ENCODE measurements at places on chromosomes 5 and 9.

DNA sequence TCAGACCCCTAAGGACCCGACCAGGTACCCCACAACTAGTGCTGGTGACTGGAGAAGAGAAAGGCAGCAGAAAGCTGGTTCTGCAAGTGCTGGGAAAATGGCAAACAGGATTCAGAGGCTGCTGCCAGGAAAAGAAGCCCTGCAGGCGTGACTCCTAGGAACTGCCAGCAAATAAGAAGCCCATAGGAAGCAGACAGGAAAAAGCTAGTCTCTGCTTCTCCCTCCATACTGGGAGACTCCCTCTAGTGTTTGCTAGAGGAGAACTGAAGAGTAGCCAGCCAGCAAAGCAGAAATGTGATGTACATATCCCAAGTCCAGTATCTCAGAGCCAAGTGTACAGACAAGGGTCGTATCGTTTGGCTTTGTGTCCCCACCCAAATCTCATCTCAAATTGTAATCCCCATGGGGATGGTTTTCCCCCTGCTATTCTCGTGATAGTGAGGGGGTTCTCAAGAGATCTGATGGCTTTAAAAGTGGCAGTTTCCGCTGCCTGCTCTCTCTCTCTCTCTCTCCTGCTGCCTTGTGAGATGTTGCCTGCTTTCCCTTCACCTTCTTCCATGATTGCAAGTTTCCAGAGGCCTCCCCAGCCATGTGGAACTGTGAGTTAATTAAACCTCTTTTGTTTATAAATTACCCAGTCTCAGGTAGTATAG is 38.1 kb upstream of the TUSC1 start:
- DNase-seq, result no peak

- no peak for DNase-seq
These were observed 17.5 kb upstream of the SEMA4D start for GRCh38 chr9:89515416-89515815.

GRCh38 chr9:69181908-69182353 is 7.9 kb downstream of the TJP2 start:
- DNase-seq, result no peak

DNA sequence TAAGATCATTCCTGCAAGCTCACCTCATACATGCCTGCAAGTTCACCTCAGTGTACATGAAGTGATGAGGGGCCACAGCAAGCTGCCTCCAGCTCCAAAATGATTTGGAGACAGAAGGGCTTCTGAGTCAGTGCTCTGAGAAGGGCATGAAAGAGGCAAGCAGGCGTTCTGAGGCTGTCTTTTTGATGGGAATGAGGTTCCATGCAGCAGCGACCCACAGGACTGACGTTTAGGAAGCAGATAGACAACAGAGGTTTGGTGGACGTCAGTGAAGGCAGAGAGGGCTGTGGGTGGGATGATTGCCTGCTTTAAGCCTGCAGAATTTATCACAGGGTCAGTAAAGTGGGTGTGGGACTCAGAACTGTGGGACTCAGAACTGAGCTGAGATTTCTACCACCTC is 8.9 kb upstream of the SMIM32 start:
- DNase-seq, result peak; percentile 37

DNA sequence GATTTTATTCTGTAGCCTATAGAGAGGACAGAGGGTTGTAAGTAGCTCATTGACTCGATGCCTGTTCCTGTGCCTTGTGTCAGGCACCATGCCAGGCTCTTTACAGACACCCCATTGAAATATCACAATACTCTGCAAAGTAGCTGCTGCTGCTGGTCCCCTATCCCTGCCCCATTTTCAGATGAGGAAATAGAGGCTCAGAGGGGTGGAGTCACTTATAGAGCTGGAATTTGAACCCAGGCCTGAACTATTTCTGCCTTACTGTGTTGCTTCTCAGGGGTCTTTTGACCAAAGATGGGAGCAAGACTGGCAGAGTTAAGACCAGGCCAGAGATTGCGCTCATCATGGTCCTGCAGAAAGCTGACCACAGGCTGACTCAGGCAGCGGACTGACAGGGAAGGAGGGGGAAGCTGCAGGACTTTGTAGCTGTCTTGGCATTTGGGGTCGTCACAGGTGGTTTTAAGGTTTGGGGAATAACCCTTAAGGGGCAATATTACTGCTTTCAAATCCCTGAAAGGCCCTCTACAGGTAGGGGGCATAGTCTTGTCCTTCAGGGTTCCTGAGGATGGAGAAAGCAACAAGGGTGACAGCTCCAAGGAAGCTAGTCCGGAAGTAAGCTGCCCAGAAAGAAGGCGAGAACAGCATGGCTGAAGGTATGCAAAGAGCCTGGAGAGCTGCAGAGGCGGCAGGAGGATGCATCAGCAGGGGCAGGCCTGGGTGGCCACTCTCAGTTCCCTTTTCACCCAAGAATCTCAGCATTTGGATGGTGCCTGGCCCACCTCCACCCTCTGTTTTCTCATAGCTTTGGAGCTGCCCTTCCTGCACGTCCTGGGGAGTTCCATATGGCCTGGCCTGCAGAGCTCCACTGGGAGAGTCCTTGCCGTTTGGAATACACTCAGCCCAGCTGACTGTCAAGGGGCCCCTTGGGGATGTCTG is 18.3 kb upstream of the NDST1 start:
- DNase-seq, result no peak

- no peak for DNase-seq
These were observed 13.5 kb downstream of the FNIP1 start for GRCh38 chr5:131783357-131783756.

DNA sequence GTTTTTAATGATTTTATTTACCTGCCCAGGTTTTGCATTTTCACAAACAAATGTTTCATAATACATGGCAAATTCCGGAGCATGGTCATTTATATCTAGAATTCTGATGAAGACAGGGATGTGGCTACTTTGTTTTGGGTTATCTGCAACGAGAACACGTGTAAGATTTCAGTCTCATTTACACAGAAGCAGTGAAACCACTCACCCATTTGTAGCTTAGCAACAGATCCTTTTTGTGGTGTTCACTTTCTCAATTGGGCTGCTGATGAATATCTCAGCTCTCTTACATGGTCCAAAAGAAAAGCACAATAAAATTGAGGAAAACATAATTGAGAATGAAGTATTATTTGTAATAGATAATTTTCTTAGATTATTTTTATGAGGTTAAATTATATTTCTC is 148.6 kb downstream of the CDH9 start:
- DNase-seq, result no peak

DNA sequence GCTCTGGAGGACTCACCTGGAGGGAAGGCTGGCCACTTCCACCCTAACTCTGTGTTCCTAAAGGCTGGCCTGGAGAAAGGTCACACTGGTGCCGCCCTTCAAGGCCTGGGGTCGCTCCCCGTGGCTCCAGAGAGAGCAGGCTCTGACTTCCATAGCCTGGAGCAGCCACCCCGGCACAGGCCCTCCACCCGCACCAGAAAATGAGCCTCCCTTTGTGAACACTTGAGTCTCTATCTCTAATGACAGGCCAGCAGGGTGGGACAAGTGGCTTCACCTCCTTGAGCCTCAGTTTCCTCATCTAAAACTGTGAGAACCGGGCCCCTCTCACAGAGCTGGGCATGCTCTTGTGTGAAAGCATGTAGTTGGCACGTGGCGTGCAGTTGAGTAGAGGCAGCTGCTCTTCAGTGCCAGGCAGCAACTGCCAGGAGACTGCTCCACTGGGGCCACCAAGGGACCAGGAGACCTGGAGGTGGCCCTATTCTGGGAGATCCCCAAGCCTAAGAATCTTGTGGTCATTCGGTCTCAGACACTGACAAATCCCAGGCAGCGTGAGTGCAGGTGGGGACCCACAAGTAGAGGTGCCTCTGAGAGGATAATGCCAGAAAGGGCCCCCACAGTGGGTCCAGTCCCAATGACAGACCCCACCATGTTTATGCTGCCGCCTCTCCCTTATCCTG is 56.7 kb upstream of the GARNL3 start:
- no peak for DNase-seq

DNA sequence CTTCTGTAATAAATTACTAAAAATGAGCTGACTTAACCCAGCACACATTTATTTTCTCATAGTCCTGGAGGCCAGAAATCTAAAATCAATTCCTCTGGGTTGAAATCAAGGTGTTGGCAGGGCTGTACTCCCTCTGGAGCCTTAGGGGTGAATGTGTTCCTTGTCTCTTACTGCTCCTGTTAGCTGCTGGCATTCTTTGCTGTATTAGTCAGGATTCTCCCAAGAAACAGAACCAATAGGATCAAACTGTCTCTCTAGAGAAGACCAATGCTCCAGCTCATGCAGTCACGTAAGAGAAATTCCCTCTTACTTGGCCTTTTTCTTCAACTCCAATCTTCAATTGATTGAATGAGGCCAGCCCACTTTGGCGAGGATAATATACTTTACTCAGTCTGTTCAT is 15.3 kb upstream of the CD180 start:
- no peak for DNase-seq

DNA sequence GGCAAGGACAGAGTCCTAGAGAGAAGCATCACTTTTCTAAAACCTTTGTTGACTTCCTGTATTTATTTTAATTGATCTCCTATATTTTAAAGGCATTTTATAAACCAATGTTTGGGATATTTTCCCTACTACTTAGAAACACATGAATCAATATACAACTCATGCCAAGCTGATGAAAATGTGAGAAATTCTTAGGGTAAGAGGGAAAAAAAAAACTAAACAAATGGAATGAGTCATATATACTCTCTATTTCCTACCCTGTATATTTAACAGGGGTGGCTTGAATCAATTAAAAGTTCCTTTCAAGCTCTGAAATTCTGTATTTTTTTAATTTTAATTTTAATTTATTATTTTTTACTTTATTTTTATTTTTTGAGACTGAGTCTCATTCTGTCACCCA is 19.6 kb downstream of the BAAT start:
- no peak for DNase-seq

- DNase-seq, result no peak
These were observed 69.2 kb upstream of the PPP1R26 start for GRCh38 chr9:135410421-135410820.

- DNase-seq, result no peak
These were observed 447.4 kb upstream of the WWC1 start for GRCh38 chr5:167843881-167844572.

DNA sequence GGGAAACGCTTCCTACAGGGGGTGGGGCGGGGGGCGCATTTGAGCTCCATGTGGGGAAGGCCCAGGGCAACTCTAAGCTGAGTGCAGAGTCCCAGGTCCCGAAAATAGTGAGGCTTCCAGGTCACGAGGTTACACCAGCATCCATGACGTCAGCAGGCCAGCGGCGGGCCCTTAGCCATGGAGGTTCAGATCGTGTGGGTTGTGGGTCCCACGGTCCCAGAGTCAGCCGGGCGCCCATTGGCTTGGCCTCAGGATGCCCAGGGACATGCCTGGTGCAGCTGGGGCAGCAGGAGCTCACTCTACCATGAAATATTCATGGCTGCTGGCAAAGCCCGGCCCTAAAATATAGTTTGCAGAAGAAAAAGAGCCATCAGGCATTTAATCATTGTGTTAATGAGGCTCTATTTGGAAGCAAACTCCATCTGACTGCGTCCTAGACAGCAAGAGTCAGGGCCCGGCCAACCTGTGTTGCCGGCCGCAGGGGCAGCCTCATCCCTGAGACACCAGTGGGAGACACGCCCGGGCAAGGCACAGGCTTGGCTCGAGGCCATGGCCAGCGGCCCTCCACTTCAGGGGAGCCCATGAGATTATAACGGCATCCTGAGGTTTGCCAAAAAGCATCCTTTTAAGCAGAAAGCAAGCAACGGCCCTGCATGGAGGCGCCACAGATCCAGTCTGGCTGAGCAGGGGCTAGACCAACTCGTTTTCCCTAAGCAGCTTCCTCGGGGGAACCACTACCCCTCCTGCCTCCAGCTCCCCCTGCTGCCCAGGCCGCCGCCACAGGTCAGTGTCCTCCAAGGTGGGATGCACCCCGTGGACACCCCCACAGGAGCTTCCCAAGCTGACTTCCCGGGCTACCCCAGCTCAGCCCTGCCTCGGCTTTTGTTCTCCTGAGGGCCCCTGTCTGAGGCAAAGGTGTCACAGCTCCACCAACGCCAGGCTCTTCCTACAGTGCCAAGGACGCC is 108.9 kb upstream of the PPP1R26 start:
- no peak for DNase-seq

DNA sequence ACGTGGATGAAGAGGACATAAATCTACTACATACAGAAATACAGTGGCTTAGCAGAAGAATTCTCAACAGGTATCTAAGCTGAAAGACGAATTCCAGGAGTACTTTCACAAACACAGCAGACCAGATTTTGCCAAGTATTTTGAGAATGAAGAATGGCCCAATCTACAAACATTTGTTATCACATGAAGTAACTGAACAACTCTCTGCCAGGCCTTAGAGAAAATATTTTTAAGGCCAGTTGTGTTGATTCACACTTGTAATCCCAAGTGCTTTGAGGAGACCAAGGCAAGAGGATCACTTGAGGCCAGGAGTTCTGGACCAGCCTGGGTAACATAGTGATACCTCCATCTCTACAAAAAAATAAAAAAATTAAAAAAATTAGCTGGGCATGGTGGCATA is 14.3 kb downstream of the AGTPBP1 start:
- DNase-seq, result no peak

GRCh38 chr9:112035166-112035826 is 138.7 kb downstream of the UGCG start:
- DNase-seq, result no peak

GRCh38 chr5:82325155-82325554 is 47.0 kb upstream of the RPS23 start:
- DNase-seq, result no peak

GRCh38 chr5:135671966-135672365 is 93.2 kb upstream of the CXCL14 start:
- no peak for DNase-seq

DNA sequence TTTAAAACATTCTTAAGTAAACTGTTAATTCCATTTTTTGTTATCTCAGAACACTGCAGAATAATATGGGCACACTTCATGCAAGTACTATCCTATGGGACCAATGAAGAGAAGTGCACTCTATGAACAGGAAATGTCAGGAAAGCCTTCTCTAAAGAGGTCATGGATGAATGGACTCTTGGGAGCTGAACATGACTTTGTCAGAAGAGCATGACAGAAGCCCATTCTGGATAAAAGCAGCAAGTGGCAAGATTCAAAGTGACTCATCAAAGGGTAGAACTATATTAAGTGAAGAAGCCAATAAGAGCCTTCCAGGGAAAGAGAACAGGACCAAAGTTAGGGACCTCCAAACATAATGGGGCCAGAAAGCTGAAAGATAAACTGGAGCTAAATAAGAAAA is 94.0 kb downstream of the RAPGEF6 start:
- no peak for DNase-seq

GRCh38 chr9:18463991-18464390 is 10.0 kb upstream of the ADAMTSL1 start:
- DNase-seq, result no peak

- DNase-seq, result peak; percentile 85
These were observed 142.6 kb upstream of the LMX1B start for GRCh38 chr9:126471084-126471624.

DNA sequence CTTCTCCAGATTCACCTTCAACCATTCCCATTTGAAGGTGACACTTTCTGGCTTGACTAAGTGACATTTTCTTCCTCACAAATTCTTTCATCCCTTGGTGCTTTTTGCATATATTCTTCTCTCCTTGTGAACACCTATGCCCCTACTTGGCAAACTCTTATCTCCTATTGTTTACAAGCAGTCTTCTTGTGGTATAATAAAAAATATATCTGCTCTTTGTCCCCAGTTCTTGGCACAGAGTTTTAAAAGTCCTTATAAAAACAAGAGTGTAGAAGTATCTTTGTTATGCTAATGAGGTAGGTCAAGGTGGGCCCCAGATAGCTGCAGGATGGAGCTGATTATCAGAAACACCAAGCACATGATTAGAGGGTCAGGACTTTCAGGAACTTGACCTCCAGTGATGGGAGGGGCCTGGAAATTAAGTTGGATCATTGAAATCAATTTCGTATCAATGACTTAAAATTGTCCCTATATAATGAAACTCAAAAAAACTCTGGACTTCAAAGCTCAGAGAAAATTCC is 38.0 kb downstream of the TMEM161B start:
- DNase-seq, result no peak

Data from activated CD8-positive, alpha-beta memory T cell treated with anti-CD3 and anti-CD28 coated beads for 24 hours (primary cell).